ENCODE measurements at places on chromosomes 5 and 9.

DNA sequence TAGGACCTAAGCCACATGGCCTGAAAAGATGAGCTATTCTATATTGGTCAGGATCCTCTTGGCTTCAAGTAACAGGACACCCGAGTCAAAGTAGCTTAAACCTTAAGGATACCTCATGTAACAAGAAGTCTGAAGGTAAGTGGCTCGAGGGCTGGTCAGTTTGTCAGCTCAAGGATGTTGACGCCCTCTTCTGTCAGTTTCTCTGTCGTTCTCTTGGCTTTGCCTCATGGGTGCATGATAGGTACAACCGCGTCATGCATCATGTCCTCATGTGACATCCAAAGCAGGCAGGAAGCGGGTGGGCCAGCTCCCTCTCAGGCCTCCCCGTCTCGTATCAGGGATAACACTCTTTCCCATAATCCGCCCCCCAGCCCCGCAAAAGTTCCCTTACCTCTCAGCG is 22.1 kb upstream of the TCERG1 start:
- no peak for DNase-seq

DNA sequence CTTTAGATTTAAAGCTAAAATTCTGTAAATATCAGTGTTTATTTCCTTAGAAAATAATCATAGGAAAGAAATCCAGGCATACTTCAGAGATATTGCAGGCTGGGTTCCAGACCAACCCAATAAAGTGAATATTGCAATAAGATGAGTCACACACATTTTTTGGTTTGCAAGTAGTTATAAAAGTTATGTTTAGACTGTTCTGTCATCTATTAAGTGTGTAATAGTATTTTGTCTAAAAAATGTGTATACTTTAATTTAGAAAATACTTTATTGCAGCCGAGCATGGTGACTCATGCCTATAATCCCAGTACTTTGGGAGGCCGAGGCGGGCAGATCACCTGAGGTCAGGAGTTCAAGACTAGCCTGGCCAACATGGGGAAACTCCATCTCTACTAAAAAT is 6.9 kb upstream of the RIC1 start:
- DNase-seq: no peak

- no peak for DNase-seq
Measured at GRCh38 chr5:116068028-116068632, 16.7 kb upstream of the COMMD10 start.

- DNase-seq: no peak
Measured at GRCh38 chr9:127291246-127291778, 26.7 kb downstream of the GARNL3 start.

GRCh38 chr5:154309371-154309745 is 118.8 kb downstream of the GALNT10 start:
- DNase-seq: no peak

- no peak for DNase-seq
Measured at GRCh38 chr5:132663771-132664695, 6.1 kb downstream of the IL13 start.

DNA sequence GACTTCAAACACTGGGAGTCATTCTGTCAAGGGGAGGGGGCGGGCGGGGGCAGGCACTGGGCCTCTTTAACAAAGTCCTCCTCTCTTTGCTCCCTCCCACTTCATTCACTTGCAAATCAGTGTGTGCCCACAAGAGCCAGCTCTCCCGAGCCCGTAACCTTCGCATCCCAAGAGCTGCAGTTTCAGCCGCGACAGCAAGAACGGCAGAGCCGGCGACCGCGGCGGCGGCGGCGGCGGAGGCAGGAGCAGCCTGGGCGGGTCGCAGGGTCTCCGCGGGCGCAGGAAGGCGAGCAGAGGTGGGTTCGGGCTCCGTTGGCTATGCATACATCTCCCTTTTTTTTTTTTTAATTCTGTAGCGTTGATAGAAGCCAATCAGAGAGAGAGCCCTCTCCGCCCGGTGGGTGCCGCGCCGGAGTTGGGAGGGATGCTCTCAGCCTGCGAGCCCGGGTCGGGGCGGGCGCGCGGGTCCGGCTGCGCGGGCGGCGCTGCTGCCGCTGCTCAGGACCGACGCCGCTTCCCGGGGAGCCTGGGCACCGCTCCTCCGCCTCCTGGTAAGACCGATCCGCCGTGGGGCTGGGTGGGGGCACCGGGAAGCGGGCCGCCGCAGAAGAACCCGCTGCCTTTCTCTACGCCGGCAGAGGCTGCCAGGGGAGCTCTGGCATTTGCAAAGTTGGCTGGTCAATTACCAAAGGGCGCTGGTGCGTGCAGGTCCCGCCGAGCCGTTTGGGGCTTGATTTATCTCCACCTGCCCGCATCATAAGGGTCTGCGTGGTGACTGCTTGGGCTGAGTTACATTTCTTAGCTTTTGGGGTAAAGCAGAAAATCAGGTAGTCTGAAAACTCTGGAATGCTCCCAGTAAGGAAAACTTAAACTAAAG is at the start of gene CDH6:
CDH6 (plus strand) TSS at position 96 of the 877 bp plus-strand sequence. CDS start 73,788 bp downstream, outside the sequence.
- DNase-seq: no peak

GRCh38 chr9:124488641-124489210 is 18.5 kb downstream of the NR5A1 start:
- no peak for DNase-seq

GRCh38 chr9:6106711-6107339 is 91.4 kb upstream of the RANBP6 start:
- no peak for DNase-seq

DNA sequence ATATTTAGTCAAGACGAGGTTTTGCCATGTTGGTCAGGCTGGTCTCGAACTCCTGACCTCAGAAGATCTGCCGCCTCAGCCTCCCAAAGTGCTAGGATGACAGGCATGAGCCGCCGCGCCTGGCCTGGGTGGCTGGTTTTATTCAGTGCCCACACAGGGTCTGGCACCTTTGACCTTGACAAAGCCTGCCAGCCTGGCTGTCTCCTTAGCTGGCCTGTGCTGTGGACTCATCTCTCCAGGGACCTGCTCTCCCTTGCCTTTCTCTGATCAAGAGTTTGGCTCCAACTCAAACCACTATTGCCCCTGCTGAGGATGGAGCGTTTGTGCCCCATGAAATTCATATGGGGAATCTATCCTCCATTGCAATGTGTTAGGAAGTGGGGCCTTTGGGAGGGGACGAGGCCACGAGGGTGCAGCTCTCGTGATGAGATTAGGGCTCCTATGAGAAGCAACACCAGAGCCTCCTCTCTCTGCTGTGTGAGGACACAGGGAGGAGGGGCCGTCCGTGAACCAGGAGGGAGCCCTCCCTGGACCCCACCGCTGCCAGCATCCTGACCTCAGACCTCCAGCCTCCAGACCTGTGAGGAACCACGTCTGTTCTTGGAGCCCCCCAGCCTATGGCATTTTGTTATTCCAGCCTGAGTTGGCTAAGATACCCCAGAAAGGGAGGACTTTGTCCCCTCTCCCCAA is 45.0 kb downstream of the MRPL36 start:
- no peak for DNase-seq

GRCh38 chr5:13115476-13115875 is 829.0 kb downstream of the DNAH5 start:
- no peak for DNase-seq

- no peak for DNase-seq
Measured at GRCh38 chr5:103573411-103573810, 10.8 kb upstream of the NUDT12 start.

- DNase-seq: no peak
Measured at GRCh38 chr5:139760066-139761056, 35.2 kb upstream of the PSD2 start.

- no peak for DNase-seq
Measured at GRCh38 chr9:121998513-121999049, 94.5 kb downstream of the TTLL11 start.

- DNase-seq: no peak
Measured at GRCh38 chr9:131116281-131117120, 8.9 kb upstream of the NUP214 start.

DNA sequence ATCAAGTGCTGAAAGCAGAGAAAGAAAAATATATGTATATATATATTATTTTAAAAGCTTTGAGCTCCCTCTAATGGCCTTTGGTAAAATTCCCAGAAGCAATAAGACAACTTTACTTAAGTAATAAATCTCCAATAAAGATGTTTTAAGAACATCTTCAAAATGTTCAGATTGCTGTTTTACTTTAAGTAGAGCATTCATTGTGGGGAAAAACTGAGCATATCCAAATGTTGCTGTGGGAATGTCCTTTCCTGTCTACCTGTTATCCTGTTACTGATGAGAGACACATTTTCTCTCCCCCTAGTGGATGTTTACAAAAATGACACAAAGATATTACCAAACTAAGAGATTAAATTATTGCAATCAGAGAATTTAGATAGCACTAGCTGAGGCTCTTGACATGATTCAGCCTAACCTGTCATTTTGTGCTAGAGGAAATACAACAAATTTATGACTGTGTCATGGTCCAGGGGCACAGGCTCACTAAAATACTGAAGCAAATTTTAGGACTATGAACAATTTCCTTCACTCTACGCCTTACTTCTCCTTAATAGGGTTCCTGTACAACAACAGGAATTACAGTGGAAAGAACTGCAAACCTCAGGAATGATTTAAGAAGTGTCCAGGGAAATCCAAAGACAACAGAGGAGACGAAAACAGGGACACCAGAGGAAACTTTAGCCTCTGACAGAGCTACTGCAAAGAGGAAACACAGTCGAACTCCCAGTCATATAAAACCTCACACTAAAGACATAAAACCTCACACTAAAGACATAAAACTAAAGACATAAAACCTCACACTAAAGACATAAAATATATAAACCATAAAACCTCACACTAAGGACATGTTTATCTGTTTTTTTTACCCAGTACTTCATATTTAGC is 24.3 kb upstream of the PRRC1 start:
- DNase-seq: peak; percentile 5

DNA sequence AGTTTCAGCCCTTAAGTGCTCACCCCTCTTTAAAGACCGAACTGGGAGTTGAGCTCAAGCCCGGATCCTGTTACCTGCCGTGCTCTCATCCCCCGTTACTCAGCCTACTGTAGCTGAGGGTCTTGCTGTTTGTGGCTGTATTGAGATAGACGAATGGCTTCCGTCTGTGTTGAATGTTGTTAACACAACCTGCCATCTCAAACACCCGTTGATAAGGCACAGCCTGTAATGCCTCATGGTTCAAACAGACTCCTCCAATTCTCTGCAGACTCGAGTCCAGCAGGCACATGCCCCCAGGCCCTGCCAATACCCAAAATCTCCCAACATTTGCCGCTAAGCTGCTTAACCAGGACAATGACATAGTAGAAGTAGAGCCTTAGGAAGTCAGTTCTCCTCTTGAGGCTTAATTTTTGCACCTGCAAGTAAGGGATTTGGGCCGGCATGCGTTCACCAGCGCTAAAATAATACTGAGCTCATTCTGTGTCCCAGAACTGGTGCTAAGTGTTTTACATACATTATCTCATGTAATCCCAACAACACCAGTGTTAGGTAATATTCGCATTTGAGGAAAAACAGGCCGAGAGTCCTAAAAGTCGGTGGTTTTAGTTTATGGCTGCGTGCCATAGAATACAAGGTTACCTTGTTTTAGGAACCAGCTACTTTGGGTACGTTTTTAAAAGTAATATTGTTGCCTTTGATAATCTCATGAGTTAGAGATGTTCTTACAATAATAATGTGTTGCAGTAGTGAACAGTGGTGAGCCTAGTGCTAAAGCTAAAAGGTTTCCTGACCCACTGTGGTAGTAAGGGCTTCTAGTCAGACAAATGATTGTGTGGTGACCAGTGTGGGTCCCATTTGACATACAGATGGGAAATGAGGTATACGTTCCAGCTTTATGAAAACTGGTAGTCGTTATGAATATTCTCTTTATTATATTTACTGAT is 1.5 kb upstream of the RFX3 start:
- no peak for DNase-seq

GRCh38 chr5:157613385-157614245 is 38.0 kb upstream of the ADAM19 start:
- DNase-seq: no peak

DNA sequence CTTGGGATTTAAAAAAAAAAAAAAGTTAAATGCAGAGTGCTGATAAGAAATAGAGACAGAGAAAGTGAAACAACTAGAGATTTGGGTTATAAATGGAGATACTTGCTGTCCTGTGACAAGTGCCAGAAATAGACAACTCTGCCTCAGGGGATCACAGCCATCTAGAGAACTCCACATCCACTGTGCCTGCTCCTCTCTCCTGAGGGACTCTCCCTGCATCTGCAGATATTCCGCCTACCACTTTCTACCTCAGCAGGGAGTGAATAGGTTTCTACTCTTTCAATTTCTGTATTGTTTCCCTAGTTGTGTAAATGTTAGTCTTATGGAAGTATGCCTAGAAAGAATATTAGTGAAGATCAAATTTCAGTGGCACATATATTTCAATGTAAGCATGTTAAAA is 307.2 kb downstream of the HTR1A start:
- no peak for DNase-seq

GRCh38 chr5:72476275-72476674 is 30.9 kb downstream of the ZNF366 start:
- no peak for DNase-seq
